ENCODE measurements at places on chromosomes 16 and 17.

- no peak for DNase-seq
These were observed 245.9 kb upstream of the RPL38 start for GRCh38 chr17:73957564-73957963.

- no peak for DNase-seq
These were observed 16.6 kb downstream of the DPEP1 start for GRCh38 chr16:89629827-89630610.

DNA sequence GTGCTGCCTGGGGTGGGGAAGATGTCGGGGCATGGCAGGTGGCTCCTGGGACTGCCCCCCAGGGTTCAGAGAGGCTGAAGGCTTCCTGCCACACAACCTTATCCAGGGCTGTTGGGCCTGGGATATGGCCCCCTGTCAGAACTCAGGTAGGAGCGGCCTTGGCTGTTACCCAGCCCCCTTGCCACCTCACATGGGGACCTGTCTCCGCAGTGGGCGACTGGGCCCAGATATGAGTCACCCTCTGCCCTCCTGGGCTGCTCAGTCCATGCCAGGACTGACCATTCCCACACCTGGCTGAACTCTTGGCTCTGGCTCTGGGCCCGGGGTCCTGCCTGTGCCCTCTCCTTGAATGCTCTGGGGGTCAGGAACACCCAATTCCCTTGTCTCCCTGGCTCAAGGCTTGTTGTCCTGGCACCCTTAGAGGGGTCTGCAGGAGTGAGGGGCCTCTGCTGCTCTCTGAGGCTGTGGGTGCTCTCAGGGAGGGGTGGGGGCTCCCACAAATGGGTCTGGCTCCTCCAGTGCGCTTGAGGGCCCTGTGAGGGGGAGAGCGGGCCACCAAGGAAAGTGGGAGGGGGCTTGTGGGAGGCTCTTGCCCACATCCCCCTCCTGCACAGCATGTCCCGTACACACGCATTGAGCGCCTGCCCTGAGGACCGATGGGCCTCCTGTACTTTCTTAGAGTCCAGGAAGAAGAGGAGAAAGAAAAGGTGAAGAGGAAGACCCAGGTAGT is 36.0 kb downstream of the LGALS9 start:
- no peak for DNase-seq

DNA sequence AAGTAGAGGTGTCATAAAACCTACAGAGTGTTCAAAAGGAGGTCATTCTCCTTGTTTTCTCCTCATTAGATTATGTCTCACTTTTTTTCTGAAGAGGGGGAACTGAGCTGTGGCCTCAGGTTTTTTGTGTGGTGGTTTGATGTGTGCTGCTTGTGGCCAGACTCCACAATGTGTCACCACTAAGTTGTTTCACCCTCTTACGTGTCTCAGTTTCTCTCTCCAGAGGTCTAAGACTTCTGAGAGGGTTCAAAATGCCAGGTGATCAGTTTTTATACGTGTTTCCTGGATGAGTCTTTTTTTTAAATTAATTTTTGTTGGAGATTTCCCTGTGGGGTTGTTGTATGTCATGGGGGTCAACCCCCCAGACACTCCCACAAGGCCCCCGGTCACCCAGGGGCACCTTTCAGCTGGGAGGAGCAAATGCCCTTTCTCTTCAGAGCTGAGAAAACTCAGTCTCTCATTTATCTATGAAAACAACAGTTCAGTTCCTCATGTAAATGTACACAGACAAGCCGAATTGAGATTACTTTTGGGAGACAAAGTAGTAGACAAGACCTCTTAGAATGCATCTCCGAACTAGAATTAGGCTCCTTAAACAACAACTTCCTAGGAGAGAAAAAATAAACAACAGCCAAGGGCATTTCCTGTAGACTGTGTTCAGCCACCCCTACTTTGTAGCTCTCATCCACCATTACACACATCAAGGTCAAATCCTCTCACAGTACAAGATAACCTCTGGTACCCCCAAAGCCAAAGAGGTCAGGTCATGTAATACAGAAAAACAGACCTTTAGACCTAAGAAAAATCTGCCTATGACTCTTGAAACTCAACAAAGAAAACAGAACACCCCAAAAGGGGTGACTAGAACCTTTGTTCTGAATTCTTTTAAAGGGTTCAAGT is 23.9 kb upstream of the TMEM98 start:
- DNase-seq: no peak

DNA sequence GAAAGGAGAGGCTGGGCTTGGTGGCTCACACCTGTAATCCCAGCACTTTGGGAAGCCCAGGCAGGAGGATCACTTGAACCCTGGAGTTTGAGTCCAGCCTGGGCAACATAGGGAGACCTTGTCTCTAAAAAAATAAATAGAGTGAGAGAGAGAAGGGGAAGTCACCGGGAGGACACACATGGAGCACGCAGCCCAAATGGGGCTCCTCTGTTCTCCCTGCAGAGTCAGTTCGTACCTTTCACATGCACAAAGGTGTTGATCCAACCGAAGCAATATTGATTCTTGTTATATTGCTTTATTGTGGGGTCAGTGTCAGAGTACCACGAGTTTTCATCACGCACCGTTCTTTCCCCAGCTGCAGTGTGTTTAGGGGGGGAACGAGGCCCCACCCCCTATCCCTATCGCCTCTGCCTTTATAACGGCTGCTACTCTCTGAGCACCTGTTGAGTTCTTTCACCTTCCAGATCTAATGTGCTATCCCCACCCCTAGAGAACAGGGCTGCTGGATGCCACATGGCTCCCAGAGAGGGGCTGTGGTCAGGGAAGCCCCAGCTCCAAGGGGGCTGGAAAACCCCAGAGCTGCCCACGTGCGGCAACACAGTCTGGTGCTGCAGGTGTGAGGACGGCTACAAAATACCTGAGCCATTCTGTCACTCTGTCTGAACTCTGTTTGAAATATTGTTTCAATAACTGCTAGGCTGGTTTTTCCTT is 1.0 kb upstream of the TMEM235 start:
- DNase-seq: no peak

DNA sequence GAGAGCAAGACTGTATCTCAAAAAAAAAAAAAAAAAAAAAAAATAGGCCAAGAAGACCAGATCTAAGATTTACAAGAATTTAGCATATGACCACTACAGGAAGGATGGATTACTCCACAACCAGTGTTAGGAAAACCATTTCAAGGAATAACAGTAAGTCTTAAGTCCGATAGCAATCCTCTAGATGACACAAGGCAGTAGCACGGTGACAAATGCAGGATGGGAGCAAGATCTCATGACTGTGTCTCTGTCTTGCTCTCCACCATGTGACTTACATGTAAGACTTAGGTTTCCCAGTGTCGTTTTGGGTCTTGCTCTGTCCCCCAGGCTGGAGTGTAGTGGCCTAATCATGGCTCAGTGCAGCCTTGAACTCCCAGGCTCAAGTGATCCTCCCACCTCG is 27.8 kb downstream of the C16orf96 start:
- no peak for DNase-seq

GRCh38 chr16:75010427-75010826 is 11.6 kb downstream of the ZNRF1 start:
- no peak for DNase-seq

GRCh38 chr17:49946964-49947584 is 21.9 kb upstream of the DLX4 start:
- no peak for DNase-seq

- DNase-seq: no peak
These were observed 208.3 kb downstream of the RGS9 start for GRCh38 chr17:65345261-65346005.

- DNase-seq: no peak
These were observed 92.9 kb upstream of the CHMP6 start for GRCh38 chr17:80898716-80899115.

DNA sequence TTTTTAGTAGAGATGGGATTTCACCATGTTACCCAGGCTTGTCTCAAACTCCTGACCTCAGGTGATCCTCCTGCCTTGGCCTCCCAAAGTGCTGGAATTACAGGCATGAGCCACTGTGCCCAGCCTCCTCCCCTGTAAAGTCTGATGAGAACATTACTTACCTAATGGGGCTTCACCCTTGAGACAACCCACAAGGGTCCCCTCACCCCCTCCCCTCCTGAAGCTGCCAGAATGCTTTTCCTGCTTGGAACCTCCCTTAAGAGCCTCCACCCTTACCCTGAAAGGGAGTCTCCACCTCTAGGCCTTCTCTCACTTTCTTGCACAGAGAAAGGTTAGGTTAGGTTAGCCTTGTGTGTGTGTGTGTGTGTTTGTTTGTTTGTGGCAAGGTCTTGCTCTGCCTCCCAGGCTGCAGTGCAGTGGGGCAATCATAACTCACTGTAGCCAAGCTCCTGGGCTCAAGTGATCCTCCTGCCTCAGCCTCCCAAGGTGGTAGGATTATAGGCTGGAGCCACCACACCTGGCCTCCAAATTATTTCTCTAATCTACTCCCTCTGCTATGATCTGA is 8.9 kb downstream of the SLC5A11 start:
- DNase-seq: no peak

GRCh38 chr16:67457611-67458010 is 23.3 kb downstream of the ATP6V0D1 start:
- DNase-seq: no peak

DNA sequence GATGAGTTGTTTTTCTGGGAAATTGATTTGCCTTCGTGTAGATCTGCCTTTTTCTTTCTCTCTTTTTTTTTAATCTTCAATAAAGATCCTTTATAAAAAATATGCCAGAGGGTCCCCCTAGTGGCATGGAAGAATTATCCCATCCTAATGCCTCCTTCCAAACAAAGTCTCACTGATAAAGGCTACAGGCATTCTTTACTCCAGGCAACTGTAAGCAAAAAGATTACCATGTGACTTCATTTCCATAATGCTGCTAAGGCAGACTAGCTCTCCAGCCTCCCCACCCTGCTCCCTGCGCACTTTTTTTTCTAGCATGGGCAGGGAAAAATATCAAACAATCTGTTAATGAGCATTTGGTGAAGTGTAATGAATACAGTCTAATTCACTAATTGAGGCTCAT is 220.2 kb upstream of the CDH8 start:
- DNase-seq: no peak
